ENCODE measurements at places on chromosomes 11 and 22.
A peak's percentile ranks its signal among the peaks of the same experiment; 100 is the strongest.

DNA sequence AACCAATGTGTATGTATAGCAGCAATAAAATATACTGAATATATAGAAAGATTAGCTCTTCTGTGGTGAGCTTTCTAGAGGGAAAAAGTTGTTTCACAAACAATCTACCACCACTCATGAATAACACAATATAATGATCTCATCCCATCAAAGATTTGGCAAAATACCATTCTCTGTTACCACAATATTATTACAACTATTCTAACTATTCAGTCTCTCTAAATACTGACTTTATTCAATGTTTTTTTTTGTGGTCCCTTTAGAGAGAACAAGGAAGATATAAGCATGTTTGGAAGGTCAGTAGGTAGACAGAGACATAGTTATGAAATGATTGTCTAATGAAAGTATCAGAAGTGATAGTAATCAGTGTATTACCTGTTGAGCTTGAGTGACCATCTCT, 7.8 kb downstream of the CCDC90B start:
- no peak for DNase-seq

DNA sequence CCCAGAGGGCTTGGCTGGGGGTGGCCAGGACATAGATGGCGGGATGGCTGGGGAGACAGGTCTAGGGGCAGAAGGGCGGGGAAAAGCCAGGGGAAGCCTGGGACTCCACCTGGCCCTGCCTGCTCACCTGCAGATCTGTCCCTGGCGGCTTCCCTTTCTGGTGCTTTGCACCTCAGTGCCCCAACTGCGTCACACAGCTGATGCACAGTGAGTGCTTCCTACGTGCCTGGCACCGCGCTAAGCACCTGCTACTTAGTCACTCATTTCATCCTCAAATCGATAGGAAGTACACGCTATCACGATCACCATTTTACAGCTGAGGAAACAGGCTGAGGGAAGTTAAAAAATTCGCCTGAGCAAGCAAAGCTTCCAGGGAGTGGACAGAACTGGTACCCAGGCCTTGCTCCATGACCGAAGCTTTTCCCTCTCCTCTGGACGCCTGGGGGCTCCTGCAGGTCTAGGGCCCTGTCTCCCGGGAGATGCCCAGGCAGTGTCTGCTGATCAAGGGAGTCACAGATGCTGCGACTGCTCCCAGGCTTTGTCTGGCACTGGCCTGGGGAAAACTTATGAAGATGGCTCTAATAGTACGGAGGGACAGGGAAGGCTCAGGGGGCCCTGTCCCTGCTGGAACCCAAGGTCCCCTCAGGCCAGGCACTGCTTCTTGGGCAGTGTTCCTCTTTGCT, 63.0 kb upstream of the TTLL12 start:
- no peak for DNase-seq

GRCh38 chr22:50674130-50674500, 1.5 kb downstream of the SHANK3 start:
- DNase-seq: no peak

- peak; percentile 15 for DNase-seq
These were observed 96.2 kb downstream of the RASSF10 start for GRCh38 chr11:13105237-13105844.

DNA sequence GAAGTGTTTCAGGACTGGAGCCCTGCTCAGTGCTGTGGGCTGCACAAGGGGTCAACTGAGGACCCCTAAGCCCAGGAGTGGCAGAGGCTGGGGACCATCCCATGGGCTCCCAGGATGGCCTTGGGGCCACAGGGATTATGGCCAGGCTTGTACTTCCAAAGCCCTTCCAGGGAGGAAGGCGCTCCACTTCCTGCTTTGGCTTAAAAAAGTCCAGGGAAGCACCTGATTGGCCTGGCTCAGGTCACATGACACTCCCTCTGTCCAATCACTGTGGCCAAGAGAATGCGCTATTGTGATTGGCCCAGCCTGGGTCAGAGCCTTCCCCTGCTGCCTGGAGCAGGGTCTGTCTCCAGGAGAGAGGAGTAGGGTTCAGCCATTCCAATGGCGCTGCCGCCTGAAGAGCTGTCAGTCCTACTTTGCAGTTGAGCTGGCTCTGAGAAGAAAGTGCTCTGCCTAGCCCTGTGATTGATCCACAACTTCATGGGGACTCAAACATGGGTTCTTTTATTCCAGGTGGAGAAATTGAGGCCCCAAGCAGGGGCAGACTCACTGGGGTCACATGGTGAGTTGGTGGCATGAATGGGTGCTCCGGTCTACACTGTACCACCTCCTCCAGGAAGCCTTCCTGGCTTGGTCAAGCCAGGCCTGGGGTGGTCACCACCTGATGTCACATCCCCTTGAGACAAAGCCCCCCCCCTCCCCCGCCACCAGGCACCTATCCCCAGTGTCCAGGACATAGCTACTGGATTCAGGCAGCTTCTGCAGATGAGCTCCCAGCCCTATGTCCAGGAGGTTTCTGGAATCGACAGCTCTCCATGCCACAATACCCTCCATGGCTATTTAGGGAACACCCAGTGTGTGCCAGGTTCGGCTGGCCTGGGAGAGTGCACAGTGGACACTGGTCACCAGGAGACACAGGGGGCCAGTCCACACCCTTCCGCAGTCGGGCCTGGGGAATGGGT, 48.2 kb downstream of the RTN4R start:
- no peak for DNase-seq

- no peak for DNase-seq
These were observed 31.1 kb upstream of the PDGFB start for GRCh38 chr22:39275814-39276439.

- no peak for DNase-seq
These were observed 101.9 kb downstream of the IGLL1 start for GRCh38 chr22:23478175-23478574.

DNA sequence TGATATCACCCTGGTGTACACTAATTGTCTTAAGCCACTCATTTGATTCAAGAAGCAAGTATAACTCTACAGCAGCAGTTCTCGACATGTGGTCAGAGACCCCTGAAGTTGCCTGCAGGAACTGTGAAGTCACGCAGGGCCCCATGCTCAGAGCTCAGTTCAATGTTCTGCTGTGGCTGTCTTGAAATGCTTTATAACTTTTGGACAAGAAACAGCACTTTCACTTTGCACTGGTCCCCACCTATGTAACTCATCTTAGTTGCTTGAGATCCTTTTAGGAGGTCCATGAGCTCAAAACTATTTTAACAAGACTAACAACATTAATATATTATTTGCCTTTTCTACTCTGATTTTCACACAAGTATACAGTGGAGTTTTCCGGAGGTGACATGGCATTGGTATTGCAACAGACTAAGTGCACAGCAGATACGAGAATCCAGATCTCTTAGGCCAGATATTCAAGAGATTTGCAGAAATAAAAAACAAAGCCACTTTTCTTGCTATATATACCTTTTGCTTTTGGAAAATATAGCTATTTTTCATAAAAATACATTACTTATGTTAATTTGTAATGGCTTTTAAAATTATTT, 64.8 kb downstream of the PRR5L start:
- DNase-seq: no peak

DNA sequence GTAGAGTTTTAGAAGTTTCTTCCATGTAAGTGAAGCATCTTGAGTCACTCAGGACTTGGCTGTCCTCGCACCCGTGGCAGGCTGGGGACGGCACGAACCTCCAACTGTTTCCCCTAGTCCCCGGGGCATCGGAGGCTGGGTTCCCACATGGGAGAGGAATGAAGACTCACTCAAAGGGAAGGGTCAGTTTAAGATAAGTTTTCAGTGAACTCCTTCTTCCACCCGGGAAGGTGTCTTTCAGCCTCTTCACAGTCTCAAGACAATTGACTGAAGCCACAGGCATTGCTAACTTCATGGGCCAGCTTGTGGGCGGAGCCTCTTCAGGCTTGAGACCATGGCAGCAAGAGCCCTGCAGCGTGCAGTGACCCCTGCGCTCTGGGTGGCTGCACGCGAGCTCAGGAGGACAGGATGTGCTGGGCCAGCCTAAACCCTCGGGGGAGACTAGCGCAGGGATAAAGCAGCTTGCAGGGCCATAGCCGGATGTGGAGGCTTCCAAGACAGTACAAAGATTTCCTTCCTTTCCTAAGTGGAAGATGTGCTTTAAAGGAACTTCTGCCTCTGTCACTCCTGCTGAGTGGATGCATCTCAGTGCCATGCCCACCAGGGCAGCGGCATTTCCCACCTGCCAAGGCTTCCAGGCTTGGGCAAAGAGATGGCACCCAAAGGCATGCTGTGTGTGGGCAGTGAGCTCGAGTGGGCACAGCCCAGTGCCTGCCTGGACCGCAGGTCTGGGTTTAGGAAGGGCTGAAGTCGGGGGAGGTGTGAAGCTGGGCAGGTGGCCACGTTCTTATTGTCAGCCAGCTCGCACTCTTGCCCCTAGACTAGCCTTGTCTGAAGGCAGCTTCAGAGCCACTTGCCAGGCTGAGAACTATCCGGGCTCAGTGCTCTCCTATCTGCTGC, 32.9 kb downstream of the PPIL2 start:
- no peak for DNase-seq

DNA sequence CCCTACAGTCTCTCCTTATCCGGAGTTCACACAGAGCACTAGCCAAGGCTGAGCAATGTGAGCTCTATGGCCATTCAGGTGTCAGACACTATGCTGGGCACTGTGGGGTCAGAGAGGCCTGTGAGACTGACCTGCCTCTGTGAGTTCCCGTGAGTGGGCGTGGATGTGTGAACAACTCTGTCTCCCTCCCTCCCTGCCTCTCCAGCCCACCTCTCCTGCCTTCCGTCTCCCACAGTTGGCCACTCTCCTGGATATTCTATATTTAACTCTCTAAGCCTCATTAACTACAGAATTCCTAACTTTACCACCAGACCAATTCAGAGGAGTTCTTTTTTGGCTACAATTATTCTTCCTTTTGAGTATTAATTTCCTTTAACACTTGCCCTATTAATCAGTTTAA, 191.6 kb upstream of the NCAM1 start:
- no peak for DNase-seq

DNA sequence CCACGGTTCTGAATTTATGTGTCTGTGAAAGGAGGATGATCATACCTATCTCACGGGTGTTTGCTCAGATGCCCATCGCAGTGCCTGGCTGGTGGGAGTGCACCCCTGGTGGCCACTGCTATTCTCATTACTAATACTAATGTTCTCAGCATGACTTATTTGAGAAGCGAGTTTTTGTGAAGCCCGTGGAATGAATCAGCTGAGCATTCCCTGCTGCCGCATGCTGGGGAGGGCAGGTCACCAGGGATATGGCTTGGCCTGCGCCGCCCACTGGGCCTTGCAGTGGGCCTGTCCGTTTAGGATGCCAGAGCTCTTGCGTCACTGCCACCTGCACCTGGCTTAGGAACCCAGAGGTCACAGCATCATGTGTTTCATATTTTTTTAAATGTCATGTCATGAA, 16.9 kb downstream of the CTTN start:
- DNase-seq: no peak

DNA sequence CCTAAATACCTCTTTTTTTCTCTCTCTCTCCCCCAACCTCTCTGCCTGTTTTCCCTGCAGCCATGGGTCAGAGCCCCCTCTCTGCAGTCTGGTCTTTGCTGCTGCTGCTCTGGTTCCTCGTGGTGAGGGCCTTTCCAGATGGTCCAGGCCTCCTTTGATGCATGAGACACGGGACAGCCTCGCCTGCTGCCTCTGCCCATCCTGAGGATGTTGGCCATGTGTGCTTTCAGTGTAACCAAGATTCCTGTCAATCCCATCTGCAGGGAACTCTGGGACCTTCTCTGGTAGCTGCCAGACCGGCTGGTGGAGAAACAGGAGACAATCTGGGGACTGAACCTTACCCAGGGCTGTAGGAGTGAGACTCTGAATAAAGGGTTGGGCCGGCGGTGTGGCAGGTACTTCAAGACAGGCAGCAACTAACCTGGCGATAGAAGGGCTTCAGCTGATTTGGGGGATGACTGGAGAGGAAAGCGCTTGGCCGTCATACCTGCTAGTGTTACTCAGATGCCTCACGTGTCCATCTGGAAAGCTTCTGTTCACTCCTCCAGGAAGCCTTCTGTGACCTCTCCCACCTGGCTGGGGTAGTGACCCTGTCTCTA, 7.1 kb downstream of the CHRNA10 start:
- DNase-seq: no peak

GRCh38 chr11:103594283-103594682, 442.2 kb upstream of the DDI1 start:
- peak; percentile 92 for DNase-seq

- DNase-seq: no peak
These were observed 22.2 kb downstream of the MYBPC3 start for GRCh38 chr11:47329987-47330931.

DNA sequence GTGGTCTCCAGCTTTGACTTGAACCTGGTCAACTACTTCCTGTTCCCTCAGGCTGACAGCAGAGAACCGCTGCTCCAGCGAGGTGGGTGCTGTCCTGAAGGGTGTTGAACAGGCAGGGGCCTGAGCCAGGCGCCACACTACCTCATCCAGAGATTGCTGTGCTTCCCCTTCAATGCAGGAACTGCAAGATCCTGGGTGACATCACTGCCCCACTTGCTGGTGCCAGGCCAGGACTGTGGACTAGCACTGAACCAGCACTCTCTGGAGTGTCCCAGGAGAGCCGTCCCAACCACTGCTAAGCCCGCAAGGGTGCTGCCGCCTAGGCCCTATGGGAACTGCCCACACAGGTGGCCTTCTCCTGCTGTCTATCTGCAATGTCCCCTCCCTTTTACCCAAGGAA, 51.7 kb downstream of the GAB4 start:
- no peak for DNase-seq

All from NCI-H2081 treated with DMSO at 0.1 percent for 48 hours (cell line).